ENCODE measurements at places on chromosomes 5 and 9.

DNA sequence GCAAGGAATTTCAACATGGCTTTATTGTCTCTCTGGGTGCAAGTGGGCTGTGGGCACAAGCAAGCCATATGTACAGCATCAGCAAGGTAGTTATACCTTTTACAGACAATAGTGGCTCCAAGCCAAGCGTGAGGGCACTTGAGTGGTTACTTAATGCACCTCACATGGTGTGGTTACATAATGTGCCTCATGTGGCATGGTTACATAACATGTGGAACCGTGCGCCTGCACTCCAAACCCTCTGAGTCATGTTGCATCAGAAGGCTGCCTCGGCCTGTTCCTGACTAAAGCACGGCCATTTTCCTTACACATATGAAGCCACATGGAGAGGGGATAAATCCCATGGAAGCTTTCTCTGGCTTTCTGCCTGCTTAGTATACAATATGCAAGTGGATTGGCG is 150.9 kb downstream of the OSTF1 start:
- no peak overlapping the region for H3K27ac ChIP-seq
- no peaks in the 10 kb centered on the region for H3K36me3 ChIP-seq
- no peak for DNase-seq

DNA sequence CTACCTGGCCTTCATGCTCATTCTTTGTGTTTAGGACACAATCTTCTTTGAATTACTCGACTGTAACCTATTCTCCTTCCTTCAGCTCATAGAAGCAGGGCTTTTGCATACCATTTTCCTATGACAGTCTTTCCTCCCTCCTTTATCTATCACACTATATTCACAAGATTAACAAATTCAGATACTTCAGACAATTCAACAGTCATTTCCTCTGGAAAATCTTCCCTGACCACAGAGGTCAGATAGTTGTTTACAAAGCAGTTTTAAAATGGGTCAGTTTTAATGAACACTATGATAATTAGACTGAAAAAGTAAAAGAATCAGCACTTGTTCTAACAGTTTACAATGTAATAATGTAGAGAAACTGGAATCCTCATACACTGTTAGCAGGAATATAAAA is 4.3 kb downstream of the CAAP1 start:
- no peaks in the 10 kb centered on the region for H3K27me3 ChIP-seq
- DNase-seq, result no peak
- H3K4me3 ChIP-seq, result no peak overlapping the region
- peaks cover 35% of the 10 kb centered on the region for H3K4me1 ChIP-seq
- peaks cover 62% of the 10 kb centered on the region for H3K36me3 ChIP-seq
- peak overlapping the region; percentile 38 for H3K27ac ChIP-seq

GRCh38 chr9:125965477-125965876 is 218.3 kb downstream of the PBX3 start:
- H3K27me3 ChIP-seq, result no peaks in the 10 kb centered on the region

GRCh38 chr9:83056174-83056573 is 6.8 kb downstream of the RASEF start:
- H3K36me3 ChIP-seq, result no peaks in the 10 kb centered on the region
- DNase-seq, result no peak
- peaks cover 17% of the 10 kb centered on the region for H3K27me3 ChIP-seq
- H3K4me1 ChIP-seq, result no peaks in the 10 kb centered on the region
- no peak overlapping the region for H3K27ac ChIP-seq
- H3K4me3 ChIP-seq, result no peak overlapping the region

DNA sequence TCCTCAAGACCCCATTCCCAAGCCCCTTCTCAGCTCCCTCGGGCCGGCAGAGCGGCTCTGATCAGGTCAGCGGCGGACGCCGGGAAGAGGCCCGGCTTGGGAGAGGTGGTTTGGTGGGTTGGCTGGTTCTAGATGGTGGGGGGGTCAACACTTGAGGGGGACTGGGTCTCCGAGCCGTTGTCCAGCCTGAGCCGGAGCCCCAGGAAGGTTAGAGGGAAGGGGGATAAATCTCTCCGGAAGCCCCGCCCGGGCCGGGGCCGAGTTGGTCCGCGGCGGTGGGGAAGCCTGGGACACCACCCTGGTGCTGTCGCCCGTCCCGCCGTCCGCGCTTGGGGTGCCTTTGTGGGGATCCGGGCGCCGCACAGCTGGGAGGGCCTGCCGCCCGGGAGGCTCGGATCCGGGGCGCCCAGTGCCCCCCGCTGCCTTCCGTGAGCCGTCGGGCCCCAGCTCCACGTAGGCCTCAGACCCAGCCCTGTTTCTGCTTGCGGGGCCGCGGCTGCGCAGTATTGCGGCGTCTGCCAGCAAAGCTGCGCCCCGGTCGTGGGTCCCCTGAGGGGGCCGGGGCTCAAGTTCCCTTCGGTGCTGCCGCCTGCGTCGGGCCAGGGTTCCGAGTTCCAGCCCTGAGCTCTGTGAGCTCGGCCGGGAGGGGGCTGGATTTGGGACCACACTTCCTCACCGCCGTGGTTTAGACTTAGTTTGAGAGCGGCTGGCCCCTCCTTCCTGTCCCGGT is 542 bp upstream of the TRIM52 start:
- peak; percentile 89 for DNase-seq
- H3K27me3 ChIP-seq, result no peaks in the 10 kb centered on the region
- H3K27ac ChIP-seq, result peak overlapping the region; percentile 92
- peaks cover 42% of the 10 kb centered on the region for H3K4me1 ChIP-seq
- H3K4me3 ChIP-seq, result peak overlapping the region; percentile 93

DNA sequence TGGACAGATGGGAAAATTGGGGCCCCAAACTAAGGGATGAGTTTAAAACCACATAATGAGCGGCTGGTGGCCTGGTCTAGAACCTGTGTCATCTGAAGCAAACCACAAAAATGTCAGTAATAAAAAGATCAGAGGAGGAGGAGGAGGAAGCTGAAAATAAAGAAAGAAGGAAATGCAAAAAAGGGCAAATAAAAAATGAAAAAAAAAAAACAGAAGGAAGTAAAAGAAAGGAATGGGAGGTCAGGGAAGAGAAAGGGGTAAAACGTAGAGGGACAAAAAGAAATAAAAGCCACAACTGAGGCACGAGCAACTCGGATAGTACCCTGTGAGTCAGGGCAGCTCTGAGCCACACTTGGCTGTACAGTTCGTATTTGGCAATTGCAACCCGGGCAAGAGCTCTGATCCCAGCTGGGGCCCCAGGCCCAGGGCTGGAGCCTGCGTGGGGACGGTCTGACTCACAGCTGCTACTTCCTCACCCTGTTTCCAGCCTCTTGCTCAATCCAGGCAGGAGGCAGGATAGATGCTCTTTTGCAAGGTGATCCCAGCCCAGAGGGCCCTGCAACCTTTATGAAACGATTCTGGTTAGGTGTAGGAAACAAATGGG is 137.9 kb upstream of the TRIM32 start:
- no peak for DNase-seq
- no peaks in the 10 kb centered on the region for H3K4me1 ChIP-seq
- no peaks in the 10 kb centered on the region for H3K36me3 ChIP-seq
- H3K27ac ChIP-seq, result no peak overlapping the region
- H3K4me3 ChIP-seq, result no peak overlapping the region

DNA sequence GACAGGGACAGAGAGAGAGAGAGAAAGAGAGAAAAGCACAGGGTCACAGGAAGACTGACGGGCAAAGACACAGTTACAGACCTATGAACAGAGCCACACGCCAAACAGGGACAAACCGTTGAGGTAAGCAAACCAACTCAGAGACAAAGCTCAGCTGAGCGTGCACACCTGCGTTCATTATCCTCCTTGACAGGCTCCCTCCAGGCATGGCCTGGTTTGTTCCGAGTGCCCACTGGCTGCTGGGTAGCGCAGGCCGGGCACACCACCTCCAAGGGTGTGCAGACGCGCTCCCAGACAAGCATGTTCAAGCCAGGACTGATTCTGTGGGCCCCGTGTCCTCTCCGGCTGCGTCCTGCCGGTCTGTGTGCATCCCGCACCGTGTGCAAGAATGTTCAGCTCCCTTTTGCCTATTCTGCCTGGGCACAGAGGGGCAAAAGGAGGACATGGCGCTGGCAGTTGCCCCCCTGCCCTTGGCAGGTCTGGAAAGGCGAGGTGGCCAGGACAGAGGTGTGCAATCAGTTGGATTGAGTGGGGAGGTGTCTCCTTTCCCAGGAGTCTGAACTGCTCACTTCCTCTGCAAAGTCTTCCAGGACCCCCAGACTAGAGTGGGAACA is 467 bp upstream of the SMIM32 start:
- no peak overlapping the region for H3K4me3 ChIP-seq
- DNase-seq, result no peak
- H3K27me3 ChIP-seq, result peaks cover 70% of the 10 kb centered on the region
- no peak overlapping the region for H3K27ac ChIP-seq
- no peaks in the 10 kb centered on the region for H3K36me3 ChIP-seq
- H3K4me1 ChIP-seq, result no peaks in the 10 kb centered on the region

DNA sequence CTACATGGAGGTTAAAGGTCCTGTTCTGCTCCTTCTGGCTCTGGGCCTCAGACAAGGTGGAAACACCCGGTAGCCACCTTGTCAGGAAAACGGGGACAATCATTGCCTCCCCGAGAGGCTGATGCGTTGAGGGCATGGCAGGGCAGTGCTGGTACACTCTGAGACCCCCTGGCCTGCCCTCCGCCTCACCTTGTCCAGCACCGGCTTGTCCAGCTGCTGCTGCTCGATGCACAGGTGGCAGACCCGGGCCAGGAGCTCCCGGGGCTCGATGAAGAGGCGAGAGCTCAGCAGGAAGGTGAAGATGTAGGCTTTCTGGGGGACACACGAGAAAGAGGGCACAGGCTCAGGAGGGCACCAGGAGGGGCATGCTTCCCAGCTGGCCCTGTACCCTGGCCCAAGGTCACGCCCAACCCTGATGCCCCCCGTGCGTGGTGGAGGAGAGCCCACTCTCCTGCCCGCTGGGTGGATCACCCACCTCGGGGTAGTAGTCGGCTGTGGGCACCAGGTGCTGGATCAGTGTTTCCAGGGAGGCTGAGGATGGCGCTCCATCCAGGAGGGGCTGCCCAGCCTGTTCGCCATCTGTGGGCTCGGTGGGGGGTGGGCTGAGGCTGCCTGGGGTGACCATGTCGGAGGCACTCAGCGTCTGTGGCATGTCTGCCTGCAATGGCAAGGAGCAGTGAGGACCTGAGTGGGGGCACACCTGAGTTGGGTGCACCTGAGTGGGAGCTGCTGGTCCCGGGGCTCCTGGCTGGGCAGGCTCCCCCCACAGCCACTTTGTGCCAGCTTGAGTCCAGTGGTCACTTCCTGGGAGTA is 66.0 kb upstream of the RNF130 start:
- H3K27me3 ChIP-seq, result peaks cover 26% of the 10 kb centered on the region
- H3K36me3 ChIP-seq, result no peaks in the 10 kb centered on the region

DNA sequence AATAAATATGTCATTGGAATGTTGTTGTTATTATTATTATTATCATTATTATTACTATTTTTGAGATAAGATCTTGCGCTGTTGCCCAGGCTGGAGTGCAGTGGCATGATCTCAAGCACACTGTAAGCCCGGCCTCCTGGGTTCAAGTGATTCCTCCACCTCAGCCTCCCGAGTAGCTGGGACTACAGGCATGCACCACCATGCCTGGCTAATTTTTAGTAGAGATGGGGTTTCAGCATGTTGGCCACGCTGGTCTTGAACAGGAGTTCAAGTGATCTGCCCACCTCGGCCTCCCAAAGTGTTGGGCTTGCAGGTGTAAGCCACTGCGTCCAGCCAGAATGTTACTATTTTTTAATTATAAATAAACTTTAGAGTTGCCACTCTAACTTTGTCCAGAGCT is 14.4 kb downstream of the ZNF462 start:
- H3K4me3 ChIP-seq, result no peak overlapping the region
- no peaks in the 10 kb centered on the region for H3K27me3 ChIP-seq
- H3K4me1 ChIP-seq, result no peaks in the 10 kb centered on the region
- H3K27ac ChIP-seq, result no peak overlapping the region
- no peak for DNase-seq
- H3K36me3 ChIP-seq, result no peaks in the 10 kb centered on the region

GRCh38 chr9:19148187-19148586 is 20.9 kb upstream of the PLIN2 start:
- no peaks in the 10 kb centered on the region for H3K27me3 ChIP-seq
- H3K4me3 ChIP-seq, result no peak overlapping the region
- H3K36me3 ChIP-seq, result no peaks in the 10 kb centered on the region
- H3K4me1 ChIP-seq, result no peaks in the 10 kb centered on the region

DNA sequence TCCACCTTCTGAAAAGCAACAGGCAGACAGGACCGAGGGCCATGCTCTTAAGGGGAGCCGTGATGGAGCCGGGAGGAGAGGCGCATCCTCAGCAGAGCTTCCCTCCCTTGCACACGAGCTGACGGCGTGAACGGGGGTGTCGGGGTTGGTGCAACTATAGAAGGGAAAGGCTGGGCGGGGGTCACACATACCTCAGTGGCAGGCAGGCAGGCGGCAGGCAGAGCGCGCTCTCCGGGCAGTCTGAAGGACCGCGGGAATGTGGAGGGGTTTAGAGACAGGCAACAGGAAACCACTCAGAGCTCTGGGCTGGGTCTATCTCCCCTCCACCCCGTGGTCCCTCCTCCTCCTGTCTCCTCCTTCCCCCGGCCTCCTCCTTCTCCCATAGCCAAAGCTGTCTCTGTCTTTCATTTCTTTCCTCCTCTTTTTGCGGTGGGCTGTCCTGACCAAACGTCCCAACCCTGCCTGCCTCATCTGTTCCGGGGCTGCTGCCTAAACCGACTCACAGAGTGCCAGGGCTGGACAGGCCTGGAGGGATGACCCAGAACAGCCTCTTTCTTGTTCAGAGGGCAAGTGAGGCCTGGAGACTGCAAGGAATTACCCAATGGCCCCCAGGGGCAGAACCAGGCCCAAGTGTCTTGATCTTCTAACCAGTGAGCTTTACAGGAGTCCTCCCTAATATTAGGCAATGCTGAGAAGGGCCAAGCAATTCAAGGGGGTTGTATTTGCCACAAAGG is at the start of gene SPARC:
Gene SPARC (minus strand): TSS at position 242 of the 734 bp plus-strand sequence. CDS start 10,727 bp downstream, outside the sequence.
- no peaks in the 10 kb centered on the region for H3K36me3 ChIP-seq
- DNase-seq, result no peak
- H3K4me3 ChIP-seq, result peak within 1 kb of the TSS; percentile 30
- H3K27ac ChIP-seq, result no peak within 1 kb of the TSS

GRCh38 chr5:155252025-155252424 is 238.5 kb downstream of the KIF4B start:
- H3K27me3 ChIP-seq, result peaks cover 4% of the 10 kb centered on the region
- no peaks in the 10 kb centered on the region for H3K4me1 ChIP-seq
- no peak for DNase-seq
- no peaks in the 10 kb centered on the region for H3K36me3 ChIP-seq

DNA sequence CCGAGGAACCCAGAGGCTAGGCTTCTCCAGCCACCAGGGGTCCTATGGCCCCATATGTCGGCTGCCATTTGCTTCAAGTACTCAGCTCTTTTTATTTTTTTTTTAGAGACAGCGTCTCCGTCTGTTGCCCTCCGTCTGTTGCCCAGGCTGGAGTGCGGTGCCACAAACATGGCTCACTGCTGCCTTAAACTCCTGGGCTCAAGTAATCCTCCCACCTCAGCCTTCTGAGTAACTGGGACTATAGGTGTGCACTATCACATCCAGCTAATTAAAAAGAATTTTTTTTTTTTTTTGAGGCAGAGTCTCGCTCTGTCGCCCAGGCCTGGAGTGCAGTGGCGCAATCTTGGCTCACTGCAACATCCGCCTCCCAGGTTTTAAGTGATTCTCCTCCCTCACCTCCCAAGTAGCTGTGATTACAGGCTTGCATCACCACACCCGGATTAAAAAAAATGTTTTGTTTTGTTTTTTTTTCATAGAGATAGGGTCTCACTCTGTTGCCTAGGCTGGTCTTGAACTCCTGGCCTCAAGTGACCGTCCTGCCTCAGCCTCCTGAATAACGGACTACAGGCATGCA is 8.9 kb downstream of the CERCAM start:
- H3K36me3 ChIP-seq, result no peaks in the 10 kb centered on the region
- H3K4me3 ChIP-seq, result no peak overlapping the region
- H3K27me3 ChIP-seq, result no peaks in the 10 kb centered on the region
